ENCODE measurements at places on chromosomes 5 and 9.
A peak's percentile ranks its signal among the peaks of the same experiment; 100 is the strongest.

GRCh38 chr5:96968074-96968473 is 32.2 kb downstream of the LNPEP start:
- no peak for DNase-seq

DNA sequence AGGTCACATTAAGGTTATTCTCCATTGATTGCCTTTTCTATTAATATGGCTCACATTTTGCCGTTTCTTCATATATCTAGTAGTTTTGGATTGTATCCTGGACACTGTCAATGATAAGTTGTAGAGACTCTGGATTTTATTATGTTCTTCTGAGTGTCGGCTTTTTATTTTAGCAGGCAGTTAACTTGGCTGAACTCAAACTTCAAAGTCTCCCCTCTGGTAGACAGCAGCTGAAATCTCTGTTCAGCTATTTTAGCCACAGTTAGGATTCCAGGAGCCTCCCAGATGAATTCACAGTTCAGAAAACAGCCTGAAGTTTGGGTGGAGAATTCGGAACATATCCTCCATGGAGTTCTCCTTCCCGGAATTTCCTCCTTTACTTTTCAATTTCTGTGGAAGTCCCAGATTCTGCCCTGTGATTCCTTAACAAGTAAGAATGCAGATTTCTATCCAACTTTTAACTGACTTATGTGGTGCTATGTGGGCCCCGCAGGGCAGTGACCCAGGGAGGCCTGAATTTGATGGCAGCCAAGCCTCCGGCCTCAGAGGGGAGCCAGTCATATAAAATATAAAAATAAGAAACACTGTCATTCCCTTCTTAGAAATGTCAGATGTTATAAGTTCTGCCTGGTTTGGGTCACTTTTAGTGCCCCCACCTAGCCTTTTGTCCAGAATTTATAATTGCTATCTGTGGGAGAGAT is 39.3 kb upstream of the MVB12B start:
- DNase-seq, result no peak

GRCh38 chr9:99253772-99254431 is 31.8 kb downstream of the SEC61B start:
- DNase-seq, result peak; percentile 68

DNA sequence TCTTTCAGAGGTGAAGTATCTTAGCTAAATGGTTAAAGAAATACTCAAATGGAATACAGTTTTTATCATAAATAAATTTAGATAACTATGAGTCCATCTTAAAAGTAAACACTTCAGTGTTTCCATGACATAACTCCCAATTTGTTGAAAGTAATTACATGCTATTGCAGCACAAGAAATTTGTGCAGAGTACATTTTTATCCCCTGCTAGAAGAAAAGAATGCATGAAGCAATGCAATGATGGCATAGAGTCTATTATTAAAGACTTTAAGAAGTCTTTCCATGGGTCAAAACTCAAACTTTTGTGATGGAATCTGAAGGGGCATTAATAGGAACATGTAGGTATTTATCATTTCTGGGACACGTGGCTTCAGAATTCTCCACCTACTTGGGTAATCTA is 106.6 kb upstream of the DPYSL3 start:
- DNase-seq, result no peak

DNA sequence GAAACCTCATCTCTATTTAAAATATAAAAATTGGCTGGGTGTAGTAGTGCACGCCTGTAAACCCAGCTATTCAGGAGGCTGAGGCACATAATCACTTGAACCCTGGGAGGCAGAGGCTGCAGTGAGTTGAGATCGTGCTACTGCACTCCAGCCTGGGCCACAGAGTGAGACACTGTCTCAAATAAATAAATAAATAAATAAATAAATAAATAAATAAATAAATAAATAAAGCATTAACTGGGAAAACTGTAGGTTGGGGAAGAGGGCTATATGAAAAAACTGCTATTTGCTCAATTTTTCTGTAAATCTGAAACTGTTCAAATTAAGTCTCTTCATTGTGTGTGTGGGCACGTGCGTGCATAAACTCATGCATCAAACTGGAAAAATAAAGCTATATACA is 59.9 kb upstream of the RAPGEF6 start:
- no peak for DNase-seq

DNA sequence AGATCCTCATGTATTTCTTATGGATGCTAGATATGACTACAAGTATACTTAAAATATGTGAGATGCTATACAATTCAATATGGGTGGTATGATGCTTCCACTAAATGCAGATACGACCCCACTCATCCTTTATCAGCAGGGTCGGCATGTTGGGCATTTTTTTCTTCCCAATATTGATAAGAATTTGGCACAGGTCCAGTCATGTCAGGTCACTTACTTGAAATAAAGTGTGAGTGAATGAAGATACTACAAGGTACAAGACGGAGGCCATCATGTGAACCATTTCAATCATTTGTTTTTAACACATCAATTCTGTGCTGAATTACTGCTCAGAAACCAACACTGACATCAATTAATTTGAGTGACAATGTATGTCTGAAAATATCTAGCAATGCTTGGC is 146.9 kb upstream of the GNA14 start:
- no peak for DNase-seq

- DNase-seq, result no peak
Observed at GRCh38 chr5:17214893-17215292, 2.5 kb upstream of the BASP1 start.

- no peak for DNase-seq
Observed at GRCh38 chr9:112881331-112881730, 9.3 kb downstream of the SLC46A2 start.

DNA sequence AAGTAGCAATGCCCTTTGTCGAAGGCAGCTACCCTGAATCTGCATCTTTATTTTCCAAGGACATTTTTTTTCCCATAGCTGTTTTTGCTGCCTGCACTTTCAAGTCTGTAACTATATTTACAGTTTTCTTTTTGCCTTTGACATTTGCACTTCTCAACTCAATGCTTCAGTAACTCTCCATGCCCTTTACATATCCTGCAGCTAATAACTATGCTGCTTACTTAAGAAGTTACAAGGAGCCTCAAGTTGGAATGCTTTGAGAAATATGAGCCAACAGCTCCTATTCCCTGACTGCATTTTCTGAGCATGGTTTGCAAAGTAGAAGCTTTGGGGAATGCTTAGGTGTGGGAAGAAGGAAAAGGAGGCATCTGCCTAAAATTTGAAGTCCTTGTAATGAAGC is 194.8 kb upstream of the TRPC7 start:
- no peak for DNase-seq

DNA sequence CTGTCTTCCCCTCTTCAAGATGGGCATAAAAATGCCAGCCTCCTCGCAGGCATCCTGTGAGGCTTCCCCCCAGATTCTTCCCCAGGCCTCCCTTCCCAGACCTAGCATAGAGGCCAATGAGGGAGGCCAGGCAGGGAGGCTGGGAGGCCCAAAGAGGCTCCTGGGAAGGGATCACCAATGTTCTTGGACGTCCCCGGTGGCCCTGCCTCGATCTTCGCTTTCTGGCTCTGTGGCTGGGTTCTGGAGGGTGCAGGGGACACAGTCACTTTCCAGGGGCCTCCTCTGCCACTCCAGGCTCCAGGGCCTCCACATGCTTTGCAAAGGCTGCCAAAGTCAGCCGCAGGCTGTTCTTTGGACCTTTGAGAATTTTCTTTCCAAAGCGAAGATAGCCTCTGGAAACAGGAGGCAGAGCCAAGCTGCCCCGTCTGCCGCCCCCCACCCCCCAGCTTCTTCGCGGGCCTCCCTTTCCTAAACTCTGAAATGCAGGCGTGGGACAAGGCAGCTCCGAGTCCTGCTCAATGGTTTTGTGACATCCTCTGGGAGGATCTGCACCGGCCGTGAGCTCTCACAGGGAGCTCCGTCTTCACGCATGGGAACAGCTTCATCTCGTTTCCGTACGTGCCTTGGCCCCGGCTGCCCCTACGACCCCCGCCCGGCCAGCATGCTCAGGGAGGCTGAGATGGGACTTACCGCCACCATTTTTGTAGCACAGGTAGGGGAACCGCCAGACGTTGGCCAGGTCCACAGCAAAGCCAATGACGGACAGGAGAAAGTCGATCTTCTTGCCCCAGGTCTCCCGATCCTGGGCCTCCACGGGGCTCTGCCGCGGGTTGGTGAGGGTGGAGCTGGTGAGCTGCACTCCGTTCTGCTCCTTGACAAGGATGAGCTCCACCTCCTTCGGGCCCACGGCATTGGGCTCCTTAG is 2.8 kb downstream of the SLC6A3 start:
- DNase-seq, result no peak

DNA sequence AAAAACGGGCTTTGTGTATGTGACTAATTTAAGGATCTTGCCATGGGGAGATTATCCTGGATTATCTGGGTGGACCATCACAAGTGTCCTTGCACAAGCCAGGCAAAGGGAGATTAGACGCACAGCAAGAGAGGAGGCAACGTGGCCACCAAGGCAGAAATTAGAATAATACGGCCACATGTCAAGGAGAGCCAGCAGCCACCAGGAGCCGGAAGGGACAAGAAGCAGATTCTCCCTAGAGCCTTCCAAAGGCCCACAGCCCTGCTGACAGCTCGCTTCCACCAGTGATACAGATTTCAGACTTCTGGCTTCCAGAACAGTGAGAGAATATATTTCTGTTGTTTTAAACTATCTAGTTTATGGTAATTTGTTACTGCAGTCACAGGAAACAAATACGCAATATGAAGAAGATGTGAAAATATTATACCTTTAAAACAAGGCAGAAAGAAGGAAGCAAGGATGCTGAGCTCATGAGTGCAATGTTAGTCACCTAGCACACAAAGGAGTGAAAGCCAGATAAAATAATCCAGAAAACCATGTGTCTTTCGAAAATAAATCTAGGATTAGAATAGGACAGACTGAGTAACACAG is 28.7 kb upstream of the F2RL1 start:
- no peak for DNase-seq

DNA sequence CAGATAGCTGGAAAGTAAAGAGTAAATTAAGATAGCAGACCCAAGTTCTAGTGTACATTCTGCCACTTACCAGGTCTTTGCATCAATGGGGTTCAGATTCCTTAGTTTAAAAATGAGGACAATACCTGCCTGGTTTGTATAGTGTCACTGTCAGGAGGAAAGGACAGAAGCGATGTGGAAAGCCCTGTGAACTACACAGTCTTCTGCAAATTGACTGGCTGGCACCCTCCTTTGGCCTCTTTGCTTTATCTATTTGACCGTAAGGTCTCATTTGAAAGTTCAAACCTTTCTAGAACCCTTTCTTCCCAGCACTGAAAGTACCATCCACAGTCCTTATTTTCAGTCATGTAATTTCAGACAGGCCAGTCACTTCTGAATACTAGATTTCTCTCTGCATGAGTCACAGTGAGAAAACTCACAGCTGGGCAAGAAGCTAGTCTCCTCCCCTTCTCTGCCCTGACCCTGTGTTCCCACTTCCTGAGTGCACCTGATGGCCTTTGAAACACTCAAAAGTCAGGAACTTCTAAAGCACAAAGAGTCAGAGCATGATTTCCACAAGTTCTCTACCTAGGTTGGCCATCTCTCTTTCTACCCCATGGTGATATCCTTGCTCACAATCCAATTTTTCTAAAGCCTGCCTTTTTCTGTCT is 91.3 kb upstream of the RASEF start:
- no peak for DNase-seq

DNA sequence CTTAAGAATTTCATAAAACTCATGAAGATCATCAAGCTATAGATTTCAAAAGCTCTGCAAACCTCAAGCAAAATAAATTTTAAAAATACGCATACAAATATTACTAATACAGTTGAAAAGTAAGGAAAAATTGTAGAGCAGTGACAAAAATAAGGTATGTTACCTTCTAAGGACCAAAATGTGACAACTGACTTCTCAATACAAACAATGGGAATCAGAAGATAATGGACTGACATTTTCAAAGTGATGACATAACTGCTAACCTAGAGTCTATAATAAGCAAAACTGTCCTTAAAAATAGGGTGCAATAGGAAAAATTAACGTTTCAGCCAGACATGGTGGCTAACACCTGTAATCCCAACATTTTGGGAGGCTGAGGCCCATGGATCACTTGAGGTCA is 27.1 kb downstream of the RMI1 start:
- DNase-seq, result no peak

GRCh38 chr9:124598048-124598447 is 90.8 kb upstream of the NR5A1 start:
- no peak for DNase-seq

GRCh38 chr9:8693464-8693863 is 893.9 kb upstream of the DMAC1 start:
- DNase-seq, result no peak

- no peak for DNase-seq
Observed at GRCh38 chr5:139296862-139297326, 3.4 kb downstream of the MATR3 start.

DNA sequence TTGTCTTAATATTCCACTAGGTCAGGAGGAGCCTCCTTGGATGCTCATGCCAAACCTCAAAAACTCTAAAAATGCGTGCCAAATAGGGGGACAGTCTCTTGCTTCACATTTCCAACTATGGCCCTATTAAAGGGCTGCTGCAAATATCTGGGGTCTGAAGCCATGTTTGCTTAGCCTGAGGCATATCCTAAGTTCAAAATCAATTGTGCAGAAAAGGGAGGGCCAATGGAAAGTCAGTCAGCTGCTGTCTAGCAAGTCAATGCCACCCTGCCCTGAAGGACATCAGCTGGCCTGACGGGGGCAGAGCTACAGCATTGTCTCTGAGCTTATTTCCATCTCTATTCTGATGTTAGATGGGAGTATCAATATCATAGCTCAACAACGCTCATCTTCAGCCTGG is 93.6 kb downstream of the SH3TC2 start:
- DNase-seq, result no peak

GRCh38 chr9:842635-843426 is 1.3 kb downstream of the DMRT1 start:
- no peak for DNase-seq

GRCh38 chr5:149285153-149285552 is 13.5 kb downstream of the AFAP1L1 start:
- DNase-seq, result no peak

- no peak for DNase-seq
Observed at GRCh38 chr5:52837591-52838001, 49.9 kb downstream of the ITGA1 start.

DNA sequence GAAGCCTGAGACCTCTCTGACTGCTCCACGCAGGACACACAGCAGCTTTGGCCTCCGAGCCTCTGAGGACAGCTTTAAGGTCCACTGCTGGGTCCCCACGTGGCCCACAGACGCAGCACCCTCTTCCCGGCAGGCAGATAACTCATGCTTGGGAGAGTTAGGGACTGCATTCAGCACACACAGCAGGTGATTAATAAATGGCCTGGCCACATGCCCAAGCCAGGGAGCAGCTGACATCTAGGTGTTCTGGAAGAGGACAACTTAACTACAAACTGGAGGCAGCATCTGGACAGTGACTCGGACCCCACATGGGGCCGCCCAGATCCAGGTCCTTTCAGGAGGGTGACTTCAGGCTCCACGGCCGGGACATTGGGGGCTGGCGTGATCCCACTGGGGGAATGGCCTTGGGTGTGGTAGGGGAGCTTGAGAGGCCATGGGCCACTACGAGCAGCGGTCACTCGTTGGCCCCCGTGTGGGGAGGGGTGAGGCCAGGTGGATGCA is 11.3 kb downstream of the NINJ1 start:
- DNase-seq, result no peak

GRCh38 chr9:134944351-134944802 is 26.7 kb upstream of the FCN1 start:
- no peak for DNase-seq
